ENCODE measurements at places on chromosomes 16 and 17. TPM values are rescaled to one million over a fixed set of nuclear protein-coding genes. Genes with fewer than 3 reads are reported as not detected.

ZMYND15 gene
- 2.5 TPM for total RNA-seq

DNA sequence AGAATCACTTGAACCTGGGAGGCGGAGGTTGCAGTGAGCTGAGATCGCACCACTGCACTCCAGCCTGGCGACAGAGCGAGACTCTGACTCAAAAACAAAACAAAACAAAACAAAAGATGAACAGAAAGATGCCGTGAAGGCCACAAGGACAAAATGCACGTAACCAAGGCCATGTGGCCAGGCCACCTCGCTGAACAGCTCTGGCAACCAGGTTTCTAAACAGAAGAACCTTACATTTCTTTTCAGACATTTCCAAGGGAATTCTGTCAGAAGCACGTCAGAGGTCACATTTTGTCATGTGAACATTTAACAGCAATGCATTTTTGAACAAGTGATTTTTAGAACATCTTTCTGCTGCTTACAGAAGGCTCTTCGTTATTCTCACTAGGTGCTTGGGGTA, 28.8 kb downstream of the USP22 start:
- peaks cover 86% of the 10 kb centered on the region for H3K36me3 ChIP-seq
- DNase-seq, result no peak
- H3K27me3 ChIP-seq, result no peaks in the 10 kb centered on the region
- H3K4me1 ChIP-seq, result no peaks in the 10 kb centered on the region
- no peak overlapping the region for H3K4me3 ChIP-seq

DNA sequence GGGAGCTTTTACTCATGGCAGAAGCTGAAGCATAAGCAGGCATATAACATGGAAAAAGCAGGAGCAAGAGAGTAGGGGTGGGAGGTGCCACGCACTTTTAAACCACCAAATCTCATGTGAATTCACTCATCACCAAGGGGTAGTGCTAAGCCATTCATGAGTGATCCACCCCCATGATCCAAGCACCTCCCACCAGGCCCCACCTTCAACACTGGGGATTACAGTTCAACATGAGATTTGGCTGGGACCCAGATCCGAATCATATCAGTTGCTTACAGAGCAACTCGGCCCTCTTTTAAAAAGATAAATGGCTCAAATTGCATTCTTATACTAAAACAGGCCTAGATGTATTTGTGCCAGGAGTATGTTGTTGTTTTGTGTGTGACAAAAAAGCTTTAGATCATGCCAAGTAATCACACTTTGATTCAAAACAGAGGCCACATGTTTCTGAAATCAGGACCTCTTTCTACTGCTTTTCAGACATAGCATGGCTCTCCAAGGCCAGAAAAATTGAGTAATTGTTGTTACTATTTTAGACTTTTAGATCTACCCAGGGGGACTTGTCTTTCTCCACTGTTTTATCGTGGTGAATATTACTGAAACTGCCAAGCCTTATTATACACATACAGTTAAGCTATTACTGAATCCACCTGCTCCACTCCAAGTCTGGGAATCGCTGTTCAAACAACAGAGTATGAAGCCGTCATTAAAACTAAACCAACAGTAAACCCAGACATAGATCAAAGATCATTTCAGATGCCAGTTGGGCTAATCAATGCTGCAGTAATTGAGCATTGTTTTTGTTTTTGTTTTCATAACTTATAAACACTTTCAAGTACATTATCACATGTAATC, 163.3 kb downstream of the KCNJ2 start:
- no peaks in the 10 kb centered on the region for H3K36me3 ChIP-seq
- H3K27ac ChIP-seq, result no peak overlapping the region
- no peak overlapping the region for H3K4me3 ChIP-seq
- no peaks in the 10 kb centered on the region for H3K4me1 ChIP-seq
- DNase-seq, result no peak

GRCh38 chr16:3549906-3550305, 27.3 kb downstream of the NLRC3 start:
- no peak overlapping the region for H3K27ac ChIP-seq
- no peaks in the 10 kb centered on the region for H3K4me1 ChIP-seq
- DNase-seq, result no peak
- H3K4me3 ChIP-seq, result no peak overlapping the region
- no peaks in the 10 kb centered on the region for H3K36me3 ChIP-seq

- H3K4me1 ChIP-seq, result no peaks in the 10 kb centered on the region
- no peak for DNase-seq
- H3K27ac ChIP-seq, result no peak overlapping the region
Observed at GRCh38 chr16:77551357-77551756, 116.5 kb upstream of the ADAMTS18 start.

DNA sequence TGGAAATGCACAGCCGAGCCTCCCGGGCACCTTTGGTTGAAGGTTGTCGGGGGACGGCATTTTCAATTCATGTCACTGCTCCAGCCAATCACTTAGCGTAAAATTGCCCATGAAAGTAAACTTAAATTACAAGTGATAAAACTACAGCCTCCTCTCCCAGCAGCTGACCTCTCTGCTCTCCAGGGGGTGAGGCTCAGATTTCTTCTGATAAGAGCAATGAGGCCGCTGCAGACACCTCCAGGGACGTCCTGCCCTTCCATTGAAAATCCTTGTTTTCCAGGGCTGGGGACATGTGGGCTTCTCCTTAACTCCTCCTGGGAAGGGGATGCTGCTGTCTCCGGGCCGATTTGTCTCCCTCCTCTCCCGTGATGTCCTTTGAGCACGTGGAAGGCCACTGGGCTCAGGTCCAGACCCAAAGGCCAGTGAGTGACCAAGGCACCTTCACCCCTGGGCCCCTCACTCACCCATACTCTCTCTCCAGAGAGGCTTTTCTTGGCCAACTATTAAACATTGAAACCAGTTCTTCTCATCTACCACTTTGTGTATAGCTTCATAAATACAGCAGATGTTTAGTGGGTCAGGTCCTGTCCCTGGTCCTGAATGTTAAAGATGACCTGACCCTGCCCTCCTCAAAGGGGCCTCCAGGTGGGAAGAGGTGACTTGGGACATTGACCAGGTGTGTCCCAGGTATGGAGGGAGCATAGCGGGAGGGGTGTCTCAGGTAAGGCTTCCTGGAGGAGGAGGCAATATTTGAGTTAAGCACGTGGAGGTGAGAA, 52.3 kb downstream of the MGAT5B start:
- no peaks in the 10 kb centered on the region for H3K36me3 ChIP-seq
- no peak overlapping the region for H3K4me3 ChIP-seq
- no peaks in the 10 kb centered on the region for H3K4me1 ChIP-seq
- no peak for DNase-seq
- H3K27me3 ChIP-seq, result peaks cover 89% of the 10 kb centered on the region
- H3K27ac ChIP-seq, result no peak overlapping the region
